Activated CD4-positive, alpha-beta T cell treated with anti-CD3 and anti-CD28 coated beads, Interleukin-2, amount 50 U/mL, for 48 hours (primary cell): ENCODE measurements at places on chromosomes 2 and 18.

DNA sequence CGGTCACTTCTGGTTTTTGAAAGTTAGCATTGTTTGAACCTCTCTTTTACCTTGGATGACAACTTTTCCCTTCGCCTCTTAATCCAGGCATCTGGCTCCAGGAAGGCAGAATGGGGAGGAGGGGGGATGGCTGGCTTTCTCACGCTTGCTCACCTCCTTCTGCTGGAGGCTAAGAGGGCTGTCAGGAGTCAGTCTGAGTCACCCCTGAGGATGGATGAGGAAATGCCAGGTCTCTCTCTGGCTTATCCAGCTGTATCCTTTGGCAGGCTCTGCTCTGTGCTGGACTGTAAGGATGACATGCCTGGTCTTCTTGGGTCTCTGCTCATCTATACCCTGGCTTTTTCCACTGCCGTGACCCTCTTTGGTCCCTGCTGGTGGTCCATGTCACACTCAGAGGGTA lies 142.9 kb upstream of the GYPC start:
- no peak for DNase-seq

DNA sequence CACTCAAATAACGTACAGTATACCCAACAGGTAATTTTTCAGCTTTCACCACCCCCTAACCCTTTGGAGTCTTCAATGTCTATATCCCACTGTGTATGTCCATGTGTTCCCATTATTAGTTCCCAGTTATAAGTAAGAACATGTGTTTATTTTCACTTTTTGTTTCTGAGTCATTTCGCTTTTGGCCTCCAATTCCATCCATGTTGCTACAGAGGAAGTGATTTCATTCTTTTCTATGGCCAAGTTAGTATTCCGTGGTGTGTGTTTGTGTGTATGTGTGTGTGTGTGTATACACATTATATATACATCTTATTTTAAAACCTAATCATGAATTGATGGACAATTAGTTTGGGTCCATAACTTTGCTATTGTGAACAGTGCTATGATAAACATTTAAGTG lies 464.4 kb downstream of the CMPK2 start:
- DNase-seq: no peak

DNA sequence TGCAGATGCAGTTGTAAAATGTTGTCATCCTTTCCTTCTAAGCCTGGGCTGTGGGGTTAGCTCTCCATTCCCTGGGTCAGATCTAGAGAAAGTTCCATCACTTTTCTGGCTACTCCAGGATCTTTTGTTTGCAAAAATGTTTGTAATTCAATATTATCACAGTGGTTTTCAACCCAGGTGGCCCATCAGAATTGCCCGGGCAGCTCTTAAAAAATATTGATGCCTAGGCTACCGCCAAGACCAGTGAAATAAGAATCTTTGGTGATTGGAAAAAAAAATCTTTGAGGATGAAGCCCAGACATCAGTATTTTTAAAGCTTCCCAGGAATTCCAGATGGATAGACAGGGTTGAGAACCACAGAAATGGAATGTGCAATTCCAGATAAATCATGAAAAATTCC lies 232.5 kb upstream of the SPRED2 start:
- no peak for DNase-seq

DNA sequence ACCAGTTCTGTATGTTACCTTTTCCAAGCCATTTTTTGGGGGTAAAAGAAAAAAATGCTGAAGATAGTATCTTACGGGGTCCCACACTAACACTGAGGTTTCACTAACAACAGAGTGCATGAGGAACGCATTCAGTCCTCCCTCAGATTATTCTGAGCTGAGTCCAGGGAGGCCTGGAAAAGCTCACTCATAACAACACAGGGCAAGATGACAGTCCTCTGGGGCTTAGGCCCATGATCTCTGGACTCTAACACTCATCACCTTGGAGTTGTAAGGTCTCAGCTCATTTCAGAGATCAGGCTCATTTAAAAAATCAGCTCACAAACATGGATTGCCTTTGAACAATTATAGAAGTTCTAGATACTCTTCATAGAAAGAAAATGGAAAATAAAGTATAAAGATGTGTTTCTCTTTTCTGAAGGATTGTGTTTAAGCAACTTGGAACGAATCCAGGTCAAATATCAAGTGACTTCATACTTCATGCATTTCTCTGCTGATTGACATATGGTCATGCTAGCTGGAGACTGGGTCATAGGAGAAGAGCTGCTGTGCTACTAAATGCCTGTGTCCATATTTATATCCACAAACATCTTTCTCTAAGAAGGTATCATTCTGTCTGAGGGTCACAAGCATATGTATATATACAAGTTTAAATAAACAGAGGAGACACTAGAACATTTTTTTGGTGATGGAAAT lies 265.8 kb downstream of the ALK start:
- DNase-seq: no peak

DNA sequence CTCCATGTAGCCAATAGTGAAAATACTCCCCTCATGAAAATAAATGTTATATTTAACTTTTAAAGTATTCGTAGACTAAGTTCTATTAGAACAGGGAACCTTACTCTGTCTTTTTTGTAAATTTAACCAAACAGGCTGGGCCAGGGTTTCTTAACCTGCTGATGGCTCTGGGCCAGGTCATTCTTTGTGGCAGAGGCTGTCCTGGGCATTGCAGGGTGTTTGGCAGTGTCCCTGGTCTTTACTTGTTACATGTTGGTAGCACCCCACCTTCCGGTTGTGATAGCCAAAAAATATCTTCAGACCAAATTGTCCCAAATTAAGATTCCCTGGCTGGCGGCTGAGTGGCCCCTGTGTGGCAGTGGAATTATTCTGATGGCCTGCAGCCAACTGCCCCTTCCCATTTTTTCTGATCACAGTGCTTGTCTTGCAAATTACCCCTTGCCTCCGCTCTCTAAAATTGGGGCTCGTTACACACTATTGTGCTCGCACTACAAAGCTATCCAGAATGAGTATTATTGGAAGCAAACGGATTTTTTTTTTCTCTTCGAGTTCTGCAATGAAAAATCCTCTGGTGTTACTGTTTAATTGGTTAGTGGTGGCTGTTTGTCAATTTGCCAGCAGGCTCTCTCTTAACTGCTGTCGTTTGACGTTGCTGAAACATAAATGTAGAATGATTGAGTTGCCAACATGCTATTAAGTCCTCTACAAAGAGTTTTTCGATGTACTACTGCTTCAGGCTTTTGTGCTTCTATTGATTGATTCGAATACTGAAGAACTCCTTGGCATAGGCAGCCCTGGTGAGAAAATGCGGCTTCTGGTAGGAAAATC lies 216.9 kb downstream of the SH3RF3 start:
- no peak for DNase-seq

DNA sequence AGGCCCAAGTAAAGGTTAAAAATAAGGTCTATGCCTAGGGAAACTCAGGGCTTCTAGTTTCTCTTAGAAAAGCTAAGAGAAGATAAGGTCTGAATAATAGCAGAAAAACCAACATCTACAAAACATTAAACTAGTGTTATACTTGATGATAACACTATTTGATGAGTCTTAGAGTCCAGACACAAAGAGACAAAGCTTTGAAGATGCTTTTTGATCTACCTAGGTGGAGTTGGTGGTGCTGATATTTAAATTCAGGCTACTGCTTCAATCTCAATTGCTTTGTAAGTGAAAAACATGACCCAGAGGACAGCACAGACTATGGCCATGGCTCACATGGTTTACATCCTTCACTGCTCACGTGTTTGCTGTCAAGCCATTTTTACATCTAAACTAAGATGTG lies 11.7 kb upstream of the MFF start:
- no peak for DNase-seq

DNA sequence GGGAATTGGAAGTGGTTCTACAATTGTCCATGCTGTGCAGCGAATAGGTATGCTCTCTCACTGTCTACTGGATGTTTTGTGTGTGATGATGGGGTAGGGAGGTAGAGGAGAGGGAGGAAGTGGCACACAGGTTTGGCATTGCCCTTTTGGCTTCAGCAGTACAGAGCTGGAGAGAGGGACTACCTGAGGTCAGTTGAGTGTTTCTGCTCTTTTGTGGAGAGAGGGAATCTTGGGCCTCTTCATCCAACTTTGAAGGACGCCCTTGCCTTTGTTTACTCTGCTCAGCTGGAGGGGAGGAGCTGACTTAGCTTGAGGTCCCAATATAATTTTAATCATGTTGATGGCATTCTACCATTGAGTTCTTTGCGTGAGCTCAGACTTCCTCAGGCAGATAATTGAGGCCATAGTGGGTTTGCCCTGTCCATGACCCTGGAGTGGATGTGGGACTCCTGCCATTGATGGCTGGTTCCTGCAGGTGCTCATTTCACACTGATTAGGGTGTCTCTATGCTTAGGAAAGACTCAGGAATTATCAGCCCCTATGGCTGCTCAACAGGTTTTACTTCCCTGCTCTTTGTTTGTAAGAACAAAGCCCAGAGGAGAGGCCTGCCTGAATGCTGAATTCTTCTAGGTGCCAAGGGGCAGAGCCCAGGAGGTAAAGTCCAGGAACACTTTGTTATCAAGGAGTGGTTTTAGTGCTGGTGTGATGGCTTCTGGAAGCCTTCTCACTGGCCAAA lies 7.2 kb downstream of the RPIA start:
- DNase-seq: no peak

DNA sequence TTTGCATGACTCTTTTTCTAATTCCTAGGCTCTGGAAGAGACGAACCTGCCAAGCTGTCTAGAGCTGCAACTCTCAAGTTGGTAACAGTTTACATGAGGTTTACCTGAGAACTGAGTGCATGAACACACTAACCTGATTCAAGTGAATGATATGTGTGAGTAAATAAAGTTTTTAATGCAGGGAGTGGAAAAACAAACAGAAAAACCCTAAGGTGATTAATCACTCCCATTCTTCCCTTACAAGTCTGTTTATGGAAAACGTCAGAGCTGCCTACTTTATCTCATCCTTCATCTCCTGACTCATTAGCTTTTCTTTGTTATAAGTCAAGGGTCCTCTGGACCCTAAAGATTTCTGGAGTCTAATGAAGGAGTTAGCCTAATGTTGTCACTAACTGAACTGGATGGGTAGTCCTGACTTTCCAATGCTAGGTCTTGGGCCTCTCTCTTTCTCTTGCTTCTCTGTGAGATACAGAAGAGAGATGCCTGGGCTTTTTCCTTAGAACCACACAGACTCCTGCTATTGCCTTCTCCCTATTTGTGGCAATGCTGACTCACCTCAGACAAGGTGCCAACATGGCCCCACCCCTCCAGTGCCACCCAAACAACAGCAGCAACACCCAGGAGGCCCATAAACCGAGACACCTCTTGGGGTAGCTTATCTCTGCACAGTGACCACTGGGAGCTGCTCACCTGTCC lies 952.4 kb downstream of the EPHA4 start:
- no peak for DNase-seq

DNA sequence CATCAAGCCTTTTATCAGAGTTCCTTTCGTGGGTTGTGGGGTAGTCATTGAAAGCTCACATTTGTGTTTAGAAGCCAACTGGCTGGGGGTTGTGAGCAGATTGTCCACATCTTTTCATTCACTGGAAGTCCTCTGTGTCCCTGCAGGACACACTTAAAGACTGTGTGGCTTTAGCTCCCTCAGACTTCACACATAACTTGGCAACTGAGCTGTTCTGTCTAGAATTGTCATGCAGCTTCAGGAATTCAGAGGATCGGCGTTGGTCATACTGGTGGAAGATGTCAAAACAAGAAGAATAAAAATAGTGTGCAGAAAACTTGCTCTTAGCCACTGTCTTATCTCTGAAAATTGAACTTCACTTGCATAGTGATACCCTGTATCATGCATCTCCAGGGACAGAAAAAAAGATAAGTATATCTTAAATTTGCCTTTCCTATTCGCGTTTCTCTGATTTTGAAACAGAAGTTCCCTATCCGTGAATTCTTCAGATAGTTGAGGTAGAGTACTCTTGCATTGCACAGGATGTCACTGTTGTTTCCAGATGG lies 49.6 kb downstream of the TRAPPC12 start:
- no peak for DNase-seq

GRCh38 chr2:58871469-58872142 lies 630.5 kb upstream of the FANCL start:
- no peak for DNase-seq

GRCh38 chr18:36465970-36466369 lies 168.5 kb downstream of the FHOD3 start:
- DNase-seq: no peak

- no peak for DNase-seq
These were observed 152.3 kb downstream of the KCNE4 start for GRCh38 chr2:223203971-223204929.

DNA sequence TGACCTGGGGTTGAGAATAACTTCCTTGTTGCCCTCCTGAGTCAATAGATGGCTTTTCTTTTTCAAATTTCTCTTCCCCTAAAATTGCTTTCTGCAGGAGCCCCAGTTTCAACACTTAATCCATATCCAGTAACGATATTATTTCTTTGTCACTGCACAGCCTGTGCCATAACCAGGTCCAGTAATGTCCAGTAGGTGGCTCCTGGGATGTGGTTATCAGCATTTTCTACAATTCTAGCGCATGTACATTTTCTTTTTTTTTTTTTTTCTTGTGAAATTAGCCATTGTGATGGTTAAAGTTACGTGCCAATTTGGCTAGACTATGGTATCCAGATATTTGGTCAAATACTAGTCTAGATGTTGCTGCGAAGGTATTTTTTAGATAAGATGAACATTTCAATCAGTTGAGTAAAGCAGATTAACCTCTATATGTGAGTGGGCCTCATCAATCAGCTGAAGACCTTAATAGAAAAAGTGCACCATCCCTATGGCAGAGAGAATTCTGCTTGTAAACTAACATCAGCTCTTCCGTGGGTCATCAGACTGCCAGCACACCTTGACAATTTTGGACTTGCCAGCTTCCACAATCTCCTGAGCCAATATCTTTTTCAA lies 72.9 kb upstream of the SCG2 start:
- DNase-seq: no peak

DNA sequence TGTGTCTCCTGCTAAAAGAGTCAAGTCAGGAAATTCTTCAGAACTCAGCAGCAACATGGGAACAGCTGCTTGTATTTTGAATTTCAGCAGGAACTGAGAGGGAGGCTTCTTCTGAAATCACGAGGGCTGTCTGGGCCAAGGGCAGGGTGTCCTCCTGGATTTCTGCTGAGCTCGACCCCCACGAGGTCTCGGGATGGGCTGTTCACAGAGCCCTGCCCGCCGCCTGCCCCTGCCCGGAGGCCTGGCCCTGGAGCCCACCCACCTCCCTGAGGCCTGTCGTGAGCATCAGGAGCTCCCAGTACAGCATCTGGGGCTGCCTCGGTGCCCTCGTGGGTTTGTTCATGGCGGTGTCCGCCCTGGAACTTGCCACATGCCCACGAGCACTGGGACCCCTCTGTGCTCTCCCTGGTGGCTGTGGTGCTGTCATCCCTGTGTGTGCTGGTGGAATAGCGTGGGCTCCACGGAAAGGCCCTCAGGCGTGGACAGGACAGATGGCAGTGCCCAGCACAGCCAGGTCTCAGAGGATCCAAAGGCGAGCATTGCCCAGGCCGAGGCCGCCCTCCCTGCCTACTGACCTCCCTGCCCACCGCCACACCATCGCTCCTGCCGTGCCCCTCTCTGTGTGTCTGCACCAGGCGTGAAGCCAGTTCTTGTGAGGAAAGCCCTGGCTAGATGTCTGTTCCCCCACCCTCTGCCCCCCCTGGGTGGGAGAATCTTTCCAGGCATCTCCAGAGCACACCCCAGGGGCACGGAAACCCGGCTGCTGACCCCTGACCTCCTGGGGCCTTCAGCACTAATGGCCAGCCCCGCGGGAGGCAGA lies 25.9 kb downstream of the RAMP1 start:
- DNase-seq: no peak

- DNase-seq: peak; percentile 7
These were observed 212.6 kb downstream of the TNS1 start for GRCh38 chr2:217790195-217790594.
